Effector CD4-positive, alpha-beta T cell (primary cell): ENCODE measurements at places on chromosomes 2 and 18.

GRCh38 chr2:132734961-132735360 lies 65.0 kb upstream of the LYPD1 start:
- DNase-seq, result no peak

GRCh38 chr2:130385709-130386108 lies 29.9 kb downstream of the PTPN18 start:
- DNase-seq, result no peak

GRCh38 chr2:158665536-158666302 lies 129.4 kb upstream of the DAPL1 start:
- no peak for DNase-seq

- DNase-seq, result no peak
Observed at GRCh38 chr2:33090553-33091134, 143.9 kb downstream of the LTBP1 start.

DNA sequence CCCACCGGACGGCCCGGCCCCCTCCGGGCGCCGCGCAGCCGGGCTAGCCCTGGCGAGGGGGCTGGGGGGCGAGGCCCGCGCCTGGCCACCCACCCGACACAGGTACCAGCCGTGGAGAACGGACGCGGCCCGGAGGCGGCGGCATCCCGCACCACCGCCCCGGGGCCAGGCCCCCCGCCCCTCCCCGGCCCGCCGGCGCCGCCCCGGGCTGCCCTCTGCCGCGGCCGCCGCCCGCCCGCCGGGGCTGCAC lies 405 bp downstream of the SOS1 start:
- DNase-seq, result no peak

DNA sequence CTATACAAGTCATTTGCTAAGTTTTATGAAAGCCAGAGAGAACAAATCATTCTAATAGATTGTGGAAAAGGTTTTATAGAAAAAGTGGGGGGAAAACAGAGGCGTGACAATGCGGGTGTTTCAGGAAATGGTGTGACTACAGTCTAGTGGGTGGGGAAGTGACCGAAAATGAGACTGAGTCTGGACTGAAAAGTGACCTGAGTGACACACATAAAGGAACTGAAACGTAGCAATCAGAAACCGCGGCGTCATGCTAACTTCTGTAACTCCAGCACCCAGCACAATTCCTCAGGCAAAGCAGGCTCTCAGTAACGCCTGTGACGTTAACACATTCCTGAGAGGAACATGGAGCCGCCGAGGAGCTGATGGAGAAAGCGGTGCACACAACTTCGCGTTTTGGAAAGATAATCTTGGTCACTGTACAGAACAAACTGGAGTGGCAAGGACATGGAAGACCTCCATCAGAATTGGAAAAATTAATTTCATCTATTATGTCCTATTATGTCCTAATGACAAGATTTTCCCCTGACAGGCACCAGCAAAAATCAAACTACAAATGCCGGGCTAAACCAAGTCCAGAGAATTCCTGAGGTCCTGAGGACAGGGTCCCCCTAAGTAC lies 1.4 kb upstream of the CD226 start:
- DNase-seq, result no peak

GRCh38 chr18:37429791-37430190 lies 135.8 kb downstream of the CELF4 start:
- no peak for DNase-seq

- DNase-seq, result no peak
Observed at GRCh38 chr2:225090746-225091145, 48.5 kb upstream of the DOCK10 start.

GRCh38 chr2:26058390-26058789 lies 24.5 kb downstream of the RAB10 start:
- no peak for DNase-seq

- no peak for DNase-seq
Observed at GRCh38 chr2:177897278-177897677, 175.3 kb downstream of the PDE11A start.

- DNase-seq, result no peak
Observed at GRCh38 chr18:68623342-68623741, 91.6 kb downstream of the TMX3 start.

GRCh38 chr2:153497938-153498629 lies 19.5 kb upstream of the RPRM start:
- DNase-seq, result no peak

DNA sequence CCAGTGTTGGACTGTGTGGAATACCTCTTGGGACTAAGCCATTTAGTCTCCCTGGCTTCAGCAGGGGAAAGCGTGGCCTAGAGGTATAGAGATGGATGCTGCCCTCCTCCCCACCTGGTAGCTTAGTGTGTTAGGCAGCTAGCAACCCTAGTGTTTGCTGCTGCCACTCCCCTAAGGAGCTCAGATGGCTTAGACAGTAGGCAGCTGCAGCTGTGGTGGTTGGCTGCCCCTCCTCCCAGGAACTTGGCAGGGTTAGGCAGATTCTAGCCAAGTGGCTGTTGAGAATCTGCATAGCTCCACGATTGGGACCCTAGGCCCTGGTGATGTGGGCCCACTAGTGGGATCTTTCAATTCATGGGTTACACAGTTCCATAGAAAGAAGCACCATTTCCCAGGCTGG lies 550.4 kb upstream of the CHAC2 start:
- DNase-seq, result no peak

DNA sequence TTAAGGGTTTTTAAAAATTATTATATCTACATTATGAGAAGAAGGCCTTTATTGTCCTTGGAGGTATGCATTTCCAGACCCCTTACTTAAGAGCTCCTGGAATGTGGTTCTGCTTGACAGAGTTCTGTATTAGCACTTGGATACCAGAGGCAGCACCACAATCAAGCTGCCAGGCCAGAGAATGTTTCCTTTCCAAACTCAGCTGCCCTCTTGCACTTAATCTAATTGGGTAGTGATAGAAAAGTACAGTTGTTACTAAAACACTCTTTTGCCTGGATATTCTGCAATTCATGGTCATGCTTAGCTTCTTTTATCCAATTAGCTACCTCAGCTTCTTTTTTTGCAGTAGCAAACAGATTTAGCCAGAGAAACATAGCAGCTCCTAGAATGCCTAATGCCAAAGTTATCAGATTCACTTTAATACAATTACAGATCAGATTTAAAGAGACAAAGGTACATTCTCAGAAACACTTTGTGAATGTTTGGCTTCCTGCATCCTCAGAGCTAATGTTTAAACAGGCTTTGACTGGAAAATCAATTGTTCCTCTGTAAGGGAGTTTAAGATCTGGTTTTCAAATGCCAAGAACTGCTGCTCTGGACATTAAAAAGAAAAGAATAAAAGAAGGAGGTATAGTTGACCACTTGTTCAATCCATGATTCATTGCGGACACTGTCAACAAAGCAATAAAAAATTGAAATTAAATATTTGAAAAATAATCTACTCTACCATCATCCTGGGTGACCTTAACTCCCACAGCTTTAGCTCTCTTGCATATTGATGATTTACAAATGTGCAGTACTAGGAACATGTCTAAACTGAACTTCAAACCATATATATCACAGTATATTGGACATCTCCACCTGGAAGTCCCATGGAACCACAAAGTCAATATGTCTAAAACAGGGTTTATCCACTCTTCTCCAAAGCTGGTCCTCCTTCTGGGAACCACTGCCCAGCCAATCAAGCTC lies 12.8 kb downstream of the NOSTRIN start:
- DNase-seq, result no peak

DNA sequence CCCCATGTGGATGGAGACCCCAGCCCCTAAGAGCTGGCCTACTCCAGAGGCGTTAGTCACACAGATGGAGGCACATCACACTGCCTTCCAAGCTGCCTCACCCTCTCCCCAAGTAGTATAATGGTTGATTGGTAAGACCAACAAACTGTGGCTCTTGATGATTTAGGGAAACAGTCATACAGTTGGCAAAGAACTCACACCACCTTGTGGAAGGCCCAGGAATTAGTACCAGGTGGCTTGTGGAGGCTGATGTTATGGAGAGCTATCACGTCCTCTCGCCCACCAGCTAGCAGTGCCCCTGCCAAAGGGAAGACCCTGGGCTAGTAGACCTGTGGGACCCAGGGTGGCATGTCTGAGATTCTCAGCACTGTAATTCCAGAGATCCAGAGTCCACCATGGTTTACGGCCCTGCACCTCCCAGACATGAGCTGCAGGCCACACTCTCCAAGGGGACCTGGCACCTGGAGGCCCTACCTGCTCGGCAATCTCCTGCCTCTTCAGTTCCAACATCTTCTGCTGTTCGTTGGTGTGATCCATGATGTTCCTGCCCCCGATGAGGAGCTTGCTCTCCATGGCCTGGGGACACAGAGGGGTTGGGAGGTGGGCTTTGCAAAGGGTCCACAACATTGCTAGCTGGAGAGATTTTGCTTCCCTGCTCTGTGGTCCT lies 26.3 kb downstream of the KIF3C start:
- DNase-seq, result no peak

- no peak for DNase-seq
Observed at GRCh38 chr2:134412639-134412999, 158.7 kb downstream of the MGAT5 start.

DNA sequence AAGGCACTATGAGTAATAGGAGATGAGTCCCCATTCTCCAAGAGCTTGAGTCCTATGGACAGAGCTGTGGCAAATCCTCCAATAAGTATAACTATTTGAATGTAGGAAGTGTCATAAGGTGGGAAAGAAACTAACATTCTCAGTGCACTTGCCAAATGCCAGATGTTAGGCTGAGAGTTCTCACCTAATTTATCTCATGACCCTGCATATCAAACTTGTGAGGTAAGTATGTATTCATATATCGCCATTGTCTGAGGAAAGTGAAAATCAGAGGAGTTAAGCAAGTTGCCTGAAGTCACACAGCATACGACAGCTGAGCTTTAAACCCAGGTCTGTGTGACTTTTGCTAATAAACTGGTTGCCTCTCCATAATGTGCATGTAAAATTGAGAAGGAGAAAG lies 169.5 kb downstream of the TTC32 start:
- no peak for DNase-seq

- no peak for DNase-seq
Observed at GRCh38 chr2:195562570-195563566, 94.2 kb upstream of the SLC39A10 start.

DNA sequence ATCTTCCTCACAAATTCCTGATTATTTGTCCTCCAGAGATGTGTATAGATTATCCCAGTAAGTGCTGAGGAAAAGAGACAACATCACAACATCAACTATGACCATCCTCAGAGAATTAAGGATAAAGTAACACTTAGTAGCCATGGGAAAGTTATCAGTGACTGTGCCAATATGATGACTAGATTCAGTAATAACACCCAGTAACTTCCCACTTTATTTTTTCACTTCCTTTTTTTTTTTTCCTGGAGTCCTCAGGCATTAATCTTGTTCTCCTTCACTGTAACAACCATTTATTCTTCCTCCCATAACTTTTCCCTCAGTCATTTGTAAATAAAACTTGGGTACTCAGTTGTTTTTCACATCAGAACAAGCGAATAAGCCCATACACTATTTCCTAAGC lies 16.7 kb upstream of the PID1 start:
- no peak for DNase-seq

- no peak for DNase-seq
Observed at GRCh38 chr2:234846599-234847363, 105.0 kb upstream of the SH3BP4 start.

GRCh38 chr2:76861708-76862107 lies 660.5 kb downstream of the LRRTM4 start:
- no peak for DNase-seq

GRCh38 chr18:2641638-2642037 lies 13.9 kb upstream of the SMCHD1 start:
- no peak for DNase-seq

GRCh38 chr2:43841949-43842865 lies 3.4 kb downstream of the ABCG8 start:
- DNase-seq, result no peak

GRCh38 chr2:179861416-179862067 lies at the start of gene ZNF385B:
TSS of gene ZNF385B (minus strand) at chr2:179861612.
- no peak for DNase-seq

GRCh38 chr2:171788316-171788993 lies 101.2 kb downstream of the DYNC1I2 start:
- no peak for DNase-seq

DNA sequence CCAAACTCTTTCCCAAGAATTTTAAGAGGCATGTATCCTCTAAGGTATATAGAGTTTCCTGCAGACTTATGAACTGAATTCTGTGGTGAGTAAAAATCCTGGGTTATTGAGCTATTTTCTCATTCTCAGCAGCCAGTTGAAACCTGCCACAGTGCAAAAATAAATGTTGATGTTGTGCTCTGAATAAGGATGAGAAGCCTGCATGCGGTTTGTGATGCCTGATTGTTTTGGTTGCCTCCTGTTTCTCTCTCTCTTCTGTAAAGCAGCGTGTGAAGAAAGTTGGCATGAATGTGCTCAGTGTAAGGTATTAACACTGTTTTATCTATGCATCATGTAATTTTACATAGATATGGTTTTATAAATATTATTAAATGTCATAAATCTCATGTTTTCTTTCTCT lies 452.6 kb downstream of the CDH2 start:
- DNase-seq, result no peak

GRCh38 chr2:103738108-103738507 lies 976.3 kb downstream of the TMEM182 start:
- no peak for DNase-seq
